Amygdala (tissue), 56 donors: ENCODE measurements at places on chromosomes 16 and 17.

GRCh38 chr16:56257666-56258342, 66.5 kb downstream of the GNAO1 start:
- DNase-seq, result no peak

GRCh38 chr16:22008215-22009059, 526 bp downstream of the MOSMO start:
- no peak for DNase-seq

DNA sequence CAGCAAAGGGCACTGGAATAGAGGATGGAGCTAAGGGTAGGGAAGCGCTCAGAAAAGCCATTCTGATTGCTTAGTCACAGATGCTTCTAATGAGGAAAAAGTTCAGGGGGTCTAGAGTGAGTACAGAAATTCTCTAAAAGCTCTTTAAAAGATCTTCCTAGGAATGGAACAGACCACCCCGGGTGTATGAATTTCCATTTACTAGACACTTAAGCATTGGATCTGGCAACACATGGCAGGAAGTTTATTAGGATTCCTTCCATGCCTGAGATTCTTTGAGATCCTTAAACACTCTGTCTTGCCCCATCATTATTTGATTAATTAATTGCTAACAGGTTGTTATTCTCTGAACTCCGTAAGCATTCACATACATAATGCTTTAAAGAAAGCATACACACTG, 8.5 kb downstream of the KRTAP9-7 start:
- DNase-seq, result no peak

DNA sequence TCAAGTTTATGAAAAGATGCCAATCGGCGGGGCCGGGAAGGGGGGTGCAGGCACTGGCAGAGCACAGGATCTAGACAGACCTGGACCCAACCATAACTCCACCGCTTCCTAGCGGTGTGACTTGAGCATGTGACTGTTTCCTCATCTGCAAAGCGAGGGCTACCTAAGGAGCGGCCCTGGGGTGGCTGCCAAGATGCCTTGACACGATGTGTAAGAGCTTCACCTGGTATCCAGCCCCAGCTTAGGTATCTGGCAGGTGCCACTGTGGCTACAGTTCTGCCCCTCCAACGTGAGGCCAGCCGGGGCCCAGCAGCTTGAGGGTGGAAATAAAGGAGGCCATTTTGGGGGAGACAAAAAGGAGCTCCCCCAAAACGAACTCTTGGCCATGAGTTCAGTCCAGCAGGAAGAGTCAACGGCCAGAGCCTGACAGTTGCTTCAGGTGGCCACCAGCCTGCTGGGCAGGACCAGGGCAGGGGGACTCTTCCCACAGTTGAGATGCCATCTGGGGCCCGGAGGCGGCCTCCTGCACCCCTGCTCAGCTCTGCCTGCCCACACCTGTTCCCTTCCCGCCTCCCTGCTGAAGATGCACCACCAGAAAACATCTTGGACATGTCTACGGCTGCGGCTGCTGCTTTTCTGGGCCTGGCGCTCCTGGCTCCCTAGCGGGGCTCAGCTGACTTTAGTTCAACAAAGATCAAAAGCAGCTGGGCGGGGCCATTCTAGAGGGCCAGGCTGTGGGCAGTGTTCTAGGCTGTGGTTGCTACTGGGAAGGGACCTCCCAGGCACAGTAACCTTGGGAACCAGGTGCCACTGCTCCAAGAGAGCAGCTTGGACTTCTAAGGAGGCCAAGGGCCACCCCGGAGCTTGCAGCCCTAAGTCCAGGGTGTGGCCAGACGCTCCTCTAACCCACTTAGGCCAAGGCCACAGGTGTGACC, 3.4 kb upstream of the MTSS2 start:
- no peak for DNase-seq

- DNase-seq, result peak; percentile 96
These were observed at the start of gene RPAIN for GRCh38 chr17:5419959-5420653. TSS of gene RPAIN (plus strand) at chr17:5420182. CDS start at chr17:5420211, 29 bp downstream.

- DNase-seq, result no peak
These were observed 2.3 kb downstream of the SLFN5 start for GRCh38 chr17:35245196-35245486.

- DNase-seq, result no peak
These were observed 360.7 kb downstream of the PMP22 start for GRCh38 chr17:14904386-14904785.

DNA sequence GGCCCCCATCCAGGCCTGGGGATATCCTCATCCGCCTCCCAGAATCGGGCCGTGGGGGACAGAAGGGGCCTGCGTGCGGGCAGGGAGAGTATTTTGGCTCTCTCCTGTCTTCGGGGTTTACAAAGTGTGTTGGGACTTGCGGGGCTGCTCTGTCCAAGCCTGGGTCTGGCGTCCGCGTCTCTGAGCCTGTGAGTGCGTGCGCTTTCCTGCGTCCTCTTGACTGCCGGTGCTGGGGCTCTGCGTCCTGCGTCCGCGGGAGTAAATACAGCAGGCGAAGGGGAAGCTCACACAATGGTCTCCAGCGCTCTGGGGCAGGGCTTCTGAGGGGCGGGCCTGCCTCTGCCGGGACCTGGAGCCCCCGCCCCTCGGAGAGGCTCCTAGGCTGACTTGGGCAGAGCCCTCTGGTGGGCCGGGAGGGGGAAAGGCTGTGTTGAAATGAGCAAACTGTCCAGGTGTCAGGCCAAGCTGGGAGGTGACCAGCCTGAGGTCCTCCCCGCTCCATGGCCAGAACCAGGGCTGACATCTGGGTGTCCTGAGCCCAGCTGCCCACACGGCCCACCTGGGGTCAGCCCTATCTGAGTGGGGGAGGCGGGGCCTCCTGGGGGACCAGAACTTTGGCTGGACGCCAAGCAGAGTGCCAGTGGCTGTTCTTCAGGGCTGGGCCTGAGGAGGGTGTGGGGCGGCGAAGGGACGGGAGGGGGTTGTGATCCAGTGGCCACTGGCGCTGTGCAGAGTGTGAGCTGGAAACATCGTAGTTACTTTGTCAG, 233.6 kb downstream of the SEC14L1 start:
- DNase-seq, result peak; percentile 70
